NCI-H1092 treated with DMSO at 0.1 percent for 48 hours (cell line): ENCODE measurements at places on chromosomes 13 and 19.

DNA sequence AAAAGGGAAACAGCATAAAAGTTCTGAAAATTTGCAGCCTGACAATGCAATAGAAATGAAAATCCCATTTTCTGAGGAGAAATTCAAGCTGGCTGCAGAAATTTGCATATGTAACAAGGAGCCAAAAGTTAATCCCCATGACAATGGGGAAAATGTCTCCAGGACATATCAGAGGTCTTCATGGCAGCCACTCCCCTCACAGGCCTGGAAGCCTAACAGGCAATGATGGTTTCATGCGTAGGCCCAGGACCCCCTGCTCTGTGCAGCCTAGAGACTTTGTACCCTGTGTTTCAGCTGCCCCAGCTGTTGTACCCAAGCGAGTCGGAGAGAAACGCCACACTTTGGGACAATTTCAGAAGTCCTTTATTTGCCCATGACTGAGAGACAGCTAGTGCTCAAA lies 701.3 kb upstream of the KLHL1 start:
- DNase-seq, result no peak

DNA sequence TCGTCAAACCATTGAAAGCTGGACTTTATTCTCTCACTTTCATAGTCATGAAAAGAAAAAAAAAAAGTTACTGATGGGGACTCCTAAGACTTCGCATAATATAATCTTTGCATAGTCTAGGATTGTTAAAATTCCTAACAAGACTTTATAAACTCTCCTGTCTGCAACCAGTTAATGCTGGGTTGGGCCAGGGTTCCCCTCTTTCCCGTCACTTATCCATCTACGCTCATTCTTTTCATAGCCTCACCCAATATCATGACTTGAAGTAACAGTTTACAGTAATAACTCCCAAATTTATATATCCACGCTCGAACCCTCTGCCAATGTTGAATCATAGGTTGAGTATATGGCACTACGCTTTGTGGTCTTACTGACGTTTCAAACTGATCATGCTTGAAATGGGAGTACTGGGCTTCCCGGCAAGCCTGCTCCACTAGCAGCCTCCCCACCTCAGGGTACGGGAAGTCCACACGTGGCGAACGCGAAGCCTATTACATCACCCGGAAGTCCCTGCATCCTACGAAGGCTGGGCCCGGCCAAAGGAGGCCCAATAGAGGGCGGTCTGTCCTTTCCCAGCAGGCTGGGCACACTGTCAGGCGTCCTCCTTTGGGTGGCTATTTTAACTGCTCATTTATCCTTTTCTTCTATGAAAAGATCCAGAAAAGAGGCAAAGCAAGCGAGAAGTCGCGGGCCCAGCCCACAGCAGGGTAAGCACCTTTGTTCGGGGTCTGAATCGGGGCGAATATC lies 694 bp upstream of the ZNF460 start:
- peak; percentile 72 for DNase-seq

DNA sequence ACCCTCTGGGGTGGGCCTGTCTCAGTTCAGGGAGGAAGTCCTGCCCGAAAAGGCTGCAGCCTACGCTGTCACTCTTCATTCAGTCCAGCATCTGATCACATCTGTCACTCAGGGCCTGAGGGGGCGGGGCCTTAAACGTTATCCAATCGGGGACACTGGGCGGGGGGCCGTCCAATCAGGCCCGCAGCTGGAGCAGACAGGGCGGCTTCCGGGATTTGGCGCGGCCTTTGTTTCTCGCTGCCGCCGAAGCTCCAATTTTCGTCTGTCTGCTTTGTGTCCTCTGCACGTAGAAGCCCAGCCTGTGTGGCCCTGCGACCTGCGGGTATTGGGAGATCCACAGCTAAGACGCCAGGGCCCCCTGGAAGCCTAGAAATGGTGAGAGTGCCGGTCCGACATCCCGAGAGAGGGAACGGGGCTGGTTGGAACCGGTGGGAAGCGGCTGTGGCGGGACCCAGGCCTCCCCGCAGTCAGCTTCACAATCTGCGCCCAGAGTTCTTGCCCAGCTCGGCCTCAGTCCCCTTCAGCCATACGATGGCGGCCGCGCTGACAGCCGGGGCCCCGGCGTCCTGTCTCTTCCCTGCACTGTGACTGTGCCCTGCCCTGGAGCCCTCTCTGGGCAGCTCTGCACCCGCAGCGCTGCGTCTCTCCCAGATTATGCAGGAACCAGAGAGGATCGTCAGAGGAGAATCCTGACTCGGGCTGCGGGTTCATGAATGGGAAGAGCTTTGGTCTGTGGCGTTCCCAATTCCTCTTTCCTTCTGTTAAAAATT lies at the start of gene ZNF730:
Gene ZNF730 (plus strand): TSS at position 224 of the 770 bp plus-strand sequence. CDS start 149 bp downstream, at position 373.
- peak; percentile 59 for DNase-seq

GRCh38 chr13:24050796-24051715 lies 109.5 kb upstream of the SPATA13 start:
- DNase-seq, result no peak

- no peak for DNase-seq
Observed at GRCh38 chr13:76954538-76954937, 6.2 kb downstream of the ACOD1 start.

- peak; percentile 54 for DNase-seq
Observed at GRCh38 chr13:40060296-40061007, 405.0 kb downstream of the COG6 start.

GRCh38 chr19:17686023-17686521 lies 2.1 kb downstream of the UNC13A start:
- no peak for DNase-seq

GRCh38 chr19:18161636-18162002 lies 8.7 kb downstream of the PIK3R2 start:
- DNase-seq, result no peak

- no peak for DNase-seq
Observed at GRCh38 chr19:33448159-33448516, 73.5 kb downstream of the PEPD start.

DNA sequence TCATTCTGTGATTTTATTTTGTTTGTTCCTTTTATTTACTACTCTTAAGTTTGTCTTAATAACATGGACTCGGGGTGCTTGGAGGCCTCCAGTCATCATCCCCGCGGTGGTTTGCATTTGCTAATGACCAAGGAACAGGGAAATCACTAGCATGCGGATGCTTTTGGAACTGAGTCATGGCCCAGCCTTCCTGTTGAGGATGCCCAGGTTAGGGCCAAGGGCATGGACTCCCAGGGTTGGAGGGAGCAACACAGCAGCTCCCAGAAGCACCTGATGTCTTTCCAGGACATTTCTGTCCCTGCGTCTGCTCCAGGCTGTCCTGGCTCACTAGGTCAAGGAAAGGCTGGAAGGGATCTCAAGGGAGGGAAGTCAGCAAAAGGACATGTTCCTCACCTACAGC lies 423.7 kb upstream of the TSHZ3 start:
- DNase-seq, result no peak

- peak; percentile 65 for DNase-seq
Observed at GRCh38 chr13:114057166-114058050, 75.0 kb downstream of the RASA3 start.

DNA sequence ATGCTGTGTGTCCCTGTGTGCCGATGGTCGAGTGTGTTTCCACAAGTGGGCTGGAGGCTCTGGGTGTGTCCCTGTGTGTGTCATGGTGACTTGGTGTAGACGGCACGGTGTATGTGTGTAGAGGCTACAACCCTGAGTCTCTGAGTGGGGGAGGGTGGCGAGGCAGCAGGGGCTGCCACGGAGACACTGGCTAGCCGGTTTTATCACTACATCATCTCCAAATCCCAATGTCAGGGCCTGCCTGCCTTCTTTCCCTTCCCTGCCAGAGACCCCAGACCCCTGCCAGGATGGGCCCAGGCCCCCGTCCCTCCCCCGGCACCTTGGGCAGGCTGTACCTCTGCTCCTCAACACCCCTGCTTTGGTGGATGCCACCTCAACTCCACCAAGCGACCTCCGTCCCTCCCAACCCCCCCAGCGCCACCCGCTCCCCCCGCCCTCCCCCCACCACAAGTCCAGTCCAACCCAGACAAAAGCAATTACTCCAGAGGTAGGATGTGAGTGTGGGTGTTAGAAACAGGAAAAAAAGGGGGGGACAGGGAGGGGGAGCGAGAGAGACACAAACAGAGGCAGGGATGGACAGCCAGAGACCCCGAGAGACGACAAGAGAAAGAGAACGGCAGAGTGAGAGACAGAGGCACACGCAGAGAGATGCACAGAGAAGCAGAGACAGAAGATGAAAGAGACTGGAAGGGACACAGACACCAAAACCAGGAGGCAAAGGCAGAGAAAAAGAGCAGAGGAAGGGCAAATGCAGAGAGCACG lies 21.6 kb upstream of the POU2F2 start:
- DNase-seq, result peak; percentile 75

DNA sequence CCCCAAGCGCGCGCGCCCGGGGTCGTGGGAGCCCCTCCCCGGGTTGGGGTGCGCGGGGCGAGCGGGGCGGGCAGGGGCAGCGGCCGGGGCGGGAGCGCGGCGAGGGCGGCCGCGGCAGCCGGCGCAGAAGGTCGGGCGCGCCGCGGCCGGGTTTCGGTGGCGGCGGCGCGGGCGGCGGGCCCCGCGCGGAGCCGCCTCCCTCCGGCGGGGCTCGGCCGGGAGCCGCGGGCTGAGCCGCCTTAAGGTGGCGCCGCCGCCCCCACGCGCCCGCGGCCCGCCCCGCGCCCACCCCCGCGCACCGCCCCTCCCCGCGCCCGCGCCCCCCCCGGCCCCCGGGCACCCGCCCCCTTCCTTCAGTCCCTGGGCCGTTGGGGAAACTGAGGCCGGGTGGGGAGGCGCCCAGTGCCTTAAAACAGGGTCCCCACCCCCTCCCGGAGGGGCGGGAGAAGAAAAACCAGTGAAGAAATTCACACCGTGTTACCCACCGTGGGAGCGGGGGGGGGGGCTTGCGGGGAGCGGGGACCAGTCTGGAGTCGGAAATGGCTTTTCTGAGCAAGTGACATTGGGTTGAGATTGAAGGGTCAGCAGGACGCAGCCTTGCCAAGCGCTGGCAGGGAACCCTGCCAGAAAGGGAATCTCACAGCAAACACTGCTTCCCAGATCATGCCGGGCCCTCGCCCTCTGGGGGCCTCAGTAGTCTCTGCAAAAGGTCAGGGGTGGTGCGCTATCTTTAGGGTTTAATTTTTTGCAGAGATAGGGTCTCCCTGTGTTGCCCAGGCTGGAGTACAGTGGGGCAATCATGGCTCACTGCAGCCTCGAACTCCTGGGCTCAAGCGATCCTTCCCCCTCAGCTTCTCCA lies at the start of gene TLE2:
Gene TLE2 (minus strand): TSS at position 216 of the 859 bp plus-strand sequence. CDS start 376 bp downstream, outside the sequence.
- DNase-seq, result peak; percentile 46

DNA sequence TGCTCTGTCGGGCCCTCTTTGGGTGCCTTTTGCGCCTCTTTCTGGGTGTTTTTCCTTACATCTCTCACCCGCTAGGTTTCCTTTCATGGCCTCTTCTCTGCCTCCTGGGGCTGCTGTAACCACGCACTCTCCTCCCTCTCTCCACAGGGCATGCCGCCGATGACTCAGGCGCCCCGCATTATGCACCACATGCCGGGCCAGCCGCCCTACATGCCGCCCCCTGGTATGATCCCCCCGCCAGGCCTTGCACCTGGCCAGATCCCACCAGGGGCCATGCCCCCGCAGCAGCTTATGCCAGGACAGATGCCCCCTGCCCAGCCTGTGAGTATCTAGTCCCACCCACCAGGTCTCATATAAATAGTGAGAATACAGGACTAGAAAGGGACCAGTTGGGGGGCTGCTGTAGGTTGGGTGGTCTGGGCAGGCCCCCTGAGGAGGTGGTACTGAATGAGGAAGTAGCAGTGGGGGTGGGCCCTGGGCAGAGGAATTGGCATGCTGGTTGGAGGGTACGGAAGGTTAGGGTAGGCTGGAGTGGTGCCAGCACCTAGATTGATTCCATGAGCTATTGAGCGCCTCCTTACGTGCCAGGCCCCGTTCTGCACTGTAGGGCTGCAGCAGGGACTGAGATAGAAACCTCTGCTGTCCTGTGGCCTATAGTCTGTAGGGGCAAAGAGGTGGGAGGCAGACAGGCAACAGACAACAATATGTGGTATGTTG lies 11.9 kb downstream of the SNRPA start:
- DNase-seq, result no peak

DNA sequence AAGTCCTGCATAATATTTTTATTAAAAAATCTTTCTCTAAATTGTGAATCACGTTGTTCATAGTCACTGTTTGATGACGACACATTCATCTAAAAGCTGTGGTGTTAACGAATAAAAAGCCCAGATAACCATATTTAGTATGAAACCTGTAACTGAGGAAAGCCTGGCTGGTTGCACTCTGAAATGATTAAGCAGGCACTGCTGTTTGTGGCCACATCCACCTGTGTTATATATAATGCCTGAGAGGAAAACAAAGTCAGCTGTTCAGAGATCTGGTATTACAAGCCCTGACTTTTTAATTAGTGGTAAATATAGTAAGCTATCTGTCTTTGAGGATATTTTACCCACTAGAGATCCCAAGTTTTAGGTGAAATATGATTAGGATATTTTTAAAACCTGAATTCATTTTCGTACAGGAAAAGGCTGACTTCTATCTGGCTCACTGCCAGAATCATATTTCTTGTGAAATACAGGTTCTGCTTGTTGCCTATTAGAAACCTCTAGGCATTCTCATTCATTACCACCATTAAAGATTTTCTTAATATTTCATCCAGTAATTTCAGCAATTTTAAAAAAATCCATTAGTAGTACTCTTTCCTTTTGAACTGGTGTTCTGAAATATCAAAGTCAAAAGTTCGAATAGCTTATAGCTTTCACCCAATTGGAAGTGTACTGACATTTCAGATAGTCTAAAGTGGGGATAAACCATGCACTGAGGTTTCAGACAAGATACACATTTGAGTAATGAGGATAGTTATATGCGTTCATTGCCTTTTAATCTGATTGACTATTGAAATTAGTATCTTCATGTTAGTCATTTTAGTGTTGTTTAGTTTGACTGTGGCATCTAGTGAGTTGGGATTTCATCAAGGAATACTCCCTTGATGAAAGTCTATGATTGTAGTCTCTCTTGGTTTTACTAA lies 79.7 kb downstream of the LMO7 start:
- peak; percentile 12 for DNase-seq

- DNase-seq, result no peak
Observed at GRCh38 chr13:83516781-83517180, 365.5 kb downstream of the SLITRK1 start.

- no peak for DNase-seq
Observed at GRCh38 chr19:33424181-33424580, 50.7 kb downstream of the CEBPG start.

DNA sequence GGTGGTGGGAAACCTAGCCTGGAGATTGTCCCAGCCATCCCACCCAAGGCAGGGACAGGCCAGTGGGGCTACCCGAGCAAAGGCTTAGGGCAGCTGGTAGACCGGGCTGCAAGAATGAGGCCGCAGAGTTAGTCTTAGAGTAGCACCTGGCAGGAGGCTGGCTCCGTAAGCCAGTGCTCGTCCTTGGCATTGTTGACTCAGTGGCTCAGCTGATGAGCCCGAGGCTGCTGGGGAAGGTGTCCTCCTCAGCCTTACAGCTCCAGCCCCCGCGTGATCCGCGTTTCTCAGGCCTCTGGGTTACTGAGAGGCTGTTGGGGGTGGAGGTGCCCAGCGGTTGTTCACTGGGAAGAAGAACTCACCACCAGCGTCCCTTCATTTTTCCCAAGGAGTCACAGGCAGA lies 24.7 kb downstream of the PPP1R37 start:
- DNase-seq, result no peak
